ENCODE measurements at places on chromosomes 7 and 10.

- no peak for DNase-seq
Measured at GRCh38 chr10:44956226-44956625, 3.4 kb upstream of the RASSF4 start.

DNA sequence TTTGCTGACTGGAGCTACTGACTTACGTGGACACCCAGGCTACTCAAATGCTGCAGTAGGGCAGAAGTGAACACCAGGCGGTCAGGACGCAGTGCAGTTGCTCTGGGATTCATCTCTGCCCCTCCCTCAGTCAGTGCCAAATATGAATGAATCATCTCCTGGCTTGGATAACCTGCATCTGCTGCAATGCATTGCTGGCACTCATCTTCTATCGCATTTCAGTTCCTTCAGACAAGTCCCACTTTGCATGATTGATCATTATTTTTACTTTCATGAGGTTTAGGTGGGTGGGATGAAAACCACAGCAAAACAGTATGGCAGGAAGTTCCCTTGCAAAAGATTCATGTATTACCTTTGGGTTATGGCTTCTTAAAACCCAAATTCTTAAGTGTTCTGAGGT lies 224.6 kb upstream of the NRP1 start:
- DNase-seq, result no peak

- DNase-seq, result no peak
Measured at GRCh38 chr10:70212277-70212676, 21.0 kb downstream of the PPA1 start.

DNA sequence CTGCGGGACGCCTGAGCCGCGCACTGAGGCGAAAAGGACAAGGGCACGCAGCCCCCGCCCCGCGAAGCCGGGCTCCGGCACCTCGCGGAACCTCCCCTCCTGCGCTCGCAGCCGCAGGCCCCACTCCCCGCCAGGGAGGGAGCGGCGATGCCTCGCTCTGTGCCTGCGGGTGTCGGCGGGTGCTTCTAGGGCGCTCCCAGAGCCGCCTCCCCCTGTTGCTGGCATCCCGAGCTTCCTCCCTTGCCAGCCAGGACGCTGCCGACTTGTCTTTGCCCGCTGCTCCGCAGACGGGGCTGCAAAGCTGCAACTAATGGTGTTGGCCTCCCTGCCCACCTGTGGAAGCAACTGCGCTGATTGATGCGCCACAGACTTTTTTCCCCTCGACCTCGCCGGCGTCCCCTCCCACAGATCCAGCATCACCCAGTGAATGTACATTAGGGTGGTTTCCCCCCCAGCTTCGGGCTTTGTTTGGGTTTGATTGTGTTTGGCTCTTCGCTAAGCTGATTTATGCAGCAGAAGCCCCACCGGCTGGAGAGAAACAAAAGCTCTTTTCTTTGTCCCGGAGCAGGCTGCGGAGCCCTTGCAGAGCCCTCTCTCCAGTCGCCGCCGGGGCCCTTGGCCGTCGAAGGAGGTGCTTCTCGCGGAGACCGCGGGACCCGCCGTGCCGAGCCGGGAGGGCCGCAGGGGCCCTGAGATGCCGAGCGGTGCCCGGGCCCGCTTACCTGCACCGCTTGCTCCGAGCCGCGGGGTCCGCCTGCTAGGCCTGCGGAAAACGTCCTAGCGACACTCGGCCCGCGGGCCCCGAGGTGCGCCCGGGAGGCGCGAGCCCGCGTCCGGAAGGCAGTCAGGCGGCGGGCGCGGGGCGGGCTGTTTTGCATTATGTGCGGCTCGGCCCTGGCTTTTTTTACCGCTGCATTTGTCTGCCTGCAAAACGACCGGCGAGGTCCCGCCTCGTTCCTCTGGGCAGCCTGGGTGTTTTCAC lies 519 bp downstream of the ITGB8 start:
- peak; percentile 1 for DNase-seq

GRCh38 chr7:116783666-116784318 lies 78.6 kb upstream of the CAPZA2 start:
- no peak for DNase-seq

DNA sequence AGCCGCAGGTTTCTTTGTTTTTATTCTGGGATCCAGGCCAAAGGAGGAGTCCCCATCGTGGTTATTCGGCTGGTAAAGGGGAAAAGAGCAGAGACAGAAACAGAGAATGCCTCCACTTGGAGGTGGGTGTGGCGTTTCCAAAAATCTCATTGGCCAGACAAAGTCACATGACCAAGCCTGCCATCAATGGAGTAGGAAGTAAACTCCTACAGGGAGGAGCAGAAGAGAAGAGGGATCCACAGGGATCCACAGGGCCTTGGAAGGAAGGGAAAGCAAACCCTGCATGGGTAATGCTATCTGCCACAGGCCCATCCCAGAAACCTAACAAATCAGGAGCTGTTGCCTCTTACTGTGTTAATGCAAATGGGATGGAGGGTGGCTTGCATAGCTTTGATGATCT lies 425.7 kb upstream of the GALNT17 start:
- DNase-seq, result no peak

GRCh38 chr7:47571331-47572093 lies 10.4 kb downstream of the TNS3 start:
- no peak for DNase-seq

GRCh38 chr10:18607503-18608378 lies 43.6 kb downstream of the NSUN6 start:
- peak; percentile 8 for DNase-seq

GRCh38 chr10:21327289-21327993 lies 198.0 kb downstream of the SKIDA1 start:
- DNase-seq, result no peak

DNA sequence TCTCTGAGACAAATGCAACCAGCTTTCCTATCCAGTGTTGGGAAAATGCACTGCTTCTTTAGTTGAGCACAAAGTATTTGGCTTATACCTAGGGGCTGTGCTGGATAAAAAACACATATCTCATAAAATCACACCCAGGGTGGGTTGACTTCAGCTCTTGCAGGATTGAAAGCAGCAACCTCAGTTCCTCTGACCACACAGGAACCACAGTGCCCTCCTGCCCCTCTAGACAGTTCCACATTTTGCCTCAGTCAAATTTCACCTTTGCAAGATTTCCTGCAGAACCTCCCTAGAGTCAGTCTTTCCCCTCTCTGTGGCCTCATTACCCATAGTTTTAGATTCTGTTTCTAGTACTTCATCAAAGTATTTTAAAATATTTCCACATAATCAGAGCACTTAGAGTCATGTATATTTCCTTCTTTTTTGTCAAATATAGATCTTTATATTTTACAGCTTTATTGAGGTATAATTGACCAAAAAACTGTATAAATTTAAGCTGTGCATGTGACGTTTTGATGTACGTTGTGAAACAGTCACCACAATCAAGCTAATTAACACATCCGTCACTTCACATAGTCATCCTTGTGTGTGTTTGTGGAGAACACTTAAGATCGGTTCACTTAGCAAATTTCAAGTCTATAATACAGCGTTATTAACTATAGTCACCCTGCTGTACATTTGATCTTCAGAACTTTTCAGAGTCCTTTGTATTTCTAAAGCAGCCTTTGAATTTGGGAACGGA lies 37.0 kb upstream of the EGR2 start:
- DNase-seq, result peak; percentile 77

GRCh38 chr7:116153050-116153449 lies 57.3 kb upstream of the TES start:
- DNase-seq, result no peak

GRCh38 chr7:102415685-102416225 lies 17.6 kb upstream of the ORAI2 start:
- peak; percentile 85 for DNase-seq

All from activated CD4-positive, alpha-beta T cell treated with anti-CD3 and anti-CD28 coated beads, Interleukin-2, amount 50 U/mL, for 16 hours (primary cell).